ENCODE measurements at places on chromosomes 12 and 14.

DNA sequence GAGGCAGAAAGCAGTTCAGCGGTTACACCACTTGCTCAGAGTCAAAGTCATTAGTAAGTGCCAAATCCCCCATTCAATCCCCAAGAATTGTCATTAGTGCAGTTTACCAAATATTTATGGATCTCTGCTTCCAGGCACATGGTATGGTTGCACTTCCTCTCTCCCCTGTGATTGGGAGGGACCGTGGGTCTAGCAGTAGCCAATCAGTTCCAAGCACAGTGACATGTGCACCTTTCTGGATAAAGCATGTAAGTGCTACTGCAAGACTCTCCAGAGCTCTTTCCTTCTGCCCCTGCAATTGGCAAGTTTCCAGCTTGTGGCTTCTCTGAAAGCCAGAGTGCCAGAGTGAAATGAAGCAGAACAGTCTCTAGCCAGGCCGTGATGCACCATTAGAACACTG lies 85.3 kb upstream of the FLRT2 start:
- DNase-seq: no peak

DNA sequence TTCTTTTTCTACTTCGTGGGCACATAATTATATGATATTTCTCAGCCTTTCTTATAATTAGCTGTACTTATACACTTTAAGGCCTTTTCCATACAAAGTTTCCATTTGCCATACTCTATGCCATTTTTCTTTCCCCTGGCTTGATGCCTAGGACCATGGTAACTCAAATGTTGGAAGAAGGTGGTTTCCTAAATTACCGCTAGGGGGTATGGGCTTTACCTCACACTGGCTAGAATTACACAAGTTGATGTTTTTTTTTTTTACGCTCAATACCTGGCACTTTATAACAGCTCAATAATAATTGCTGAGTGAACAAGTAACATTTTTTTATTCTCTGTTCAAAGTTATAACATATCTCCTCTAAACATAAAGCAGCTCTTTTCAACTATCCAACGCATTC lies 306.8 kb upstream of the LRFN5 start:
- no peak for DNase-seq

- no peak for DNase-seq
Measured at GRCh38 chr12:91367234-91367849, 184.7 kb upstream of the DCN start.

DNA sequence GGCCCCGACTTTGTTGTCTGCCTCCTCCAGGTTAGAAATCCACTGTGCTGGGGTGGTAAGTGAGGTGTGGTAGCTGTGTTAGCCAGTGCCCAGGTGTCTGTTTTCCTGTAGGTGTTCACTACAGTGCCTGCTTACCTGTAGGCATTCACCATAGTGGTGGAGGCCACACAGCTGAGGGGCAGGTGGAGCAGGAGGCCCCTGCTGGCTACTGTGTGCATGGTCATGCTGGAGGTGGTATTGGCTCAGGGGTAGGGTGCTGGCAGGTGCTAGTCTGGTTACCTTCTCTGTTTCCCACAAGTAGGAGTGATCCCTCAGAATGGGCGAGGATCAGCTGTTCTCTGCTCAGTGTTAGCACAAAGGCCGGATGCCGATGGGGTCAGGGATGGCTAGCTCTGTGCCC lies 217.3 kb downstream of the SYT10 start:
- no peak for DNase-seq

DNA sequence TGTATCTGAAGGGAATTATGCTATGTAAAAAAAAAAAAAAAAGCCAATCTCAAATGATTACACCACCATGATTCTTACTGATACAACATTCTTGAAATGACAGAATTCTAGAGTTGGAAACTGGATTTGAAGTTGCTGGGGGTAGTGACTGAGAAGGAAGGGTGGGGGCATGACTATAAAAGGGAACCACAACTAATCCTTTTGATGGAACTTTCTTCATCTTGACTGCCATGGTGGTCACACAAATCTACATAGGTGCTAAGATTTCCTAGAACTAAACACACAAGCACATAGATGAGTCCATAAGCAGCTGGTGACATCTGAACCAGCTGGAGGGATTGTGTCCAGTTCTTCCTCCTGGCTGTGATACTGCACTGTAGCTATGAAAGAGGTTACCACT lies 51.4 kb downstream of the CLMN start:
- peak; percentile 17 for DNase-seq

DNA sequence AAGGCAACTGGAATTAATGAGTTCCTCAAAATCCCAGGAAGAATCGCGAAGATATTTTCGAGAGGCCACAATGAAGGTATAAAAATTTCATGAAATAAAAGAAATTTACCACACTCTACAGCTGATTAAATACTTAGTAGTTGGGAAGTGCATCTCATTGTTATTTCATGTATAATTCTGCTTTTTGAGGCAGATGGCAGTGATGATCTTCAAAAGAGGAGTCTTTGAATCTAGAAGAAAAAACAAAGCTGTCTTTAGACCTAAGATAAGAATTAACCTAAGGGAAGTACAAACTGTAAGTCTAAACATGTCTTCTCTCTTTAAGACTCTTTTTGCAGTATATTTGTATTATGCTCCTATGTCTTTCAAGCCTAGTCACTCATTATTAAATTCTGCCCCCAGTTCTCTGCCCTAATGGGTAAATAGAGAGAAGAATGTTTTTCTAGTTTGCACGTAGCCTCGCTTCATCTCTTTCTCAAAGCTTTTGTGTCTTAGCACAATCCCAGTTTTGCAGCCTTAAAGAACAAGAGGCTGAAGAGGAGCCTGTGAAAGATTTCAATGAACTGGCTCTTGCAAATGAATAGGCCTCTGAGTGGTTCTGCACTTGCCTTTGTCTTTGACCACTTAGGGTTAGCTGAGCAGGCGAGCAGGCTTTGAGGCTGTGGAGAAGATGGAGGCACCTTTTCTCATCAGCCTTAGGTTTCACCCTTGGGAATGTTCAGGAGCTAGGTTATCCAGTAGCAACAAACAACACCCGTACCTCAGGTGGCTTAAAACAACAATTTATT lies 32.7 kb downstream of the CFAP54 start:
- no peak for DNase-seq

DNA sequence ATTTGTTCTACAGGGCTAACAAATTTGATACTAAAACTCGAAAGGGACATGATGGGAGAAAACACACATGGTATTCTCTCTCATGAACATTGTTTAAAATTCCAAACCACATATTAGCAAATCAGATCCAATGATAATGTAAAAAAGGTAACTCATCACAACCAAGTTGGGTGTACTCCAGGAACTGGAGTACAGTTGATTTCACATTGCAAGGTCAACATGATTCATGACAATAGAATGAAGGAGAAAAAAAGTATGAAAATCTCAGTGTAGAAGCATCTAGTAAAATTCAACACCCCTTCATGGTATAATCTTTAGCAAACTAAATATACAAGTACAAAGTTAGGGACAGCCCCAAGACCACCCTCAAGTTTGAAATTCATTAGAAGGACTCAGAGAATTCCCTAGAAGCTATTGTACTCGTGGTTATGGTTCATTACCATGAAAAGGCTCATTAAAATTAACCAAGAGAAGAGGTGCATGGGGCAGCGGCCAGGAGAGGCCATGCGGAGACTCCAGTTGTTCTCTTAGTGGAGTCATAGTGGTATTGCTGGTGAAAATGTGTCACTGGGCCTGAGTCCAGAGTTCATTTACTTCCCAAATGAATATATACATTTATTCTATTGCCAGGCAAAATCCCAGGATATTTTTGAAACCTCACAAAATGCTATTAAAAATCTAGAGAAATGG lies 3.1 kb upstream of the CDCA4 start:
- DNase-seq: no peak

DNA sequence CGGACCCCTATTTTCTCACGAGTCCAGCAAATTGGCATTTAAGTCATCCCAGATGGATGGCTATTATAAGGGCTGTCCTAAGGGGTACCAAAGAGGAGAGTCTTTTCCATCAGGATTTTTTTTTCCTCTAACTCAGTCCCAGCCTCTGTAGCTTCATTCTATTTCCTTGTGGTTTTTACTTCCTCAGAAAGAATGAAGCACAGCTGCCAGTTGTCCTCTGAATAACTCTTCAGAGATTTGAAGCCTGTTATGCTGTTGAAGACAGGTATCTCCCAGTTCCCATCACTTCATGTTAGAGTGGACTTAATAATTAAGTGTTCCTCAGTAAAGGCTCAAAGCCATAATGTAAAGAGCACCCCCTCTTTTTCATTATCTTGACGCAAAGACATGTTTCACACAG lies 48.5 kb upstream of the HOXC13 start:
- DNase-seq: no peak

DNA sequence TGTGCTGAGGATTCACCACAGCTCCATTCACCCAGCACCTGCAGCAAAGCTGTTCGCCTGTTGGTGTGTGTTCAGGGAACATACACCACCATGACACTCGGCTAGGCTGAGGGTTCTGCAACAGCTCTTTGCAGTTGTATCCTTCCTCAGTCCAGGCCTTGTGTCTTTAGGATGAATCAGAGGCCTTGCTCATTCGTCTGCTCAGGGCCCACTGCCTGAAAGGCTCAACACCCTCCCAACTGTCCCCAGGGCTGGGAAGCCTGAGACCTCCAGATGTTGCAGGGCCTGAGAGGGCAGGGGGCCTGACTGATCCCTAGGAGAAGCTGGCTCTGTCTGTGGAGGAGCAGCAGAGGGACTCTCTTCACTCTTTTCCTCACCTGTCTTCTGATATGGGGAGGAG lies 11.2 kb downstream of the ZDHHC22 start:
- no peak for DNase-seq

- no peak for DNase-seq
Measured at GRCh38 chr12:95633732-95634465, 82.6 kb upstream of the USP44 start.

DNA sequence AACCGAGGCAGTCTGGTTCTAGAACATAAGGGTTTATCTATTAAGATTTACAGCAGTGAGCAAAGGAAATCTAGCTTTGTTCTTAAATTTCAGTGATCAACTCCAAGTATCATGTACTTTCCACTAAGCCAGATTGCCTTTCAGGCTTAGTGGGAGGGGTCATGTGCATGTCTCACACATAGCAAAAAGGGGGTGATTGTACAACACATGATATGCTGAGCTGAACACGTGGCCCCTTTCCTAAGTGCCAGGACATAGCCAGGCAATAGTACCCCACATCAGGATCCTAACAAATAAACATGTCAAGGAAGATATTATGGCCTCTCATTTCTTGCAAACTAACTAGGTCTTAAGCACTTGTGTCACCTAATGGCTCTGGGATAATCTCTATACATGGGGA lies 347.2 kb downstream of the C12orf75 start:
- DNase-seq: no peak

DNA sequence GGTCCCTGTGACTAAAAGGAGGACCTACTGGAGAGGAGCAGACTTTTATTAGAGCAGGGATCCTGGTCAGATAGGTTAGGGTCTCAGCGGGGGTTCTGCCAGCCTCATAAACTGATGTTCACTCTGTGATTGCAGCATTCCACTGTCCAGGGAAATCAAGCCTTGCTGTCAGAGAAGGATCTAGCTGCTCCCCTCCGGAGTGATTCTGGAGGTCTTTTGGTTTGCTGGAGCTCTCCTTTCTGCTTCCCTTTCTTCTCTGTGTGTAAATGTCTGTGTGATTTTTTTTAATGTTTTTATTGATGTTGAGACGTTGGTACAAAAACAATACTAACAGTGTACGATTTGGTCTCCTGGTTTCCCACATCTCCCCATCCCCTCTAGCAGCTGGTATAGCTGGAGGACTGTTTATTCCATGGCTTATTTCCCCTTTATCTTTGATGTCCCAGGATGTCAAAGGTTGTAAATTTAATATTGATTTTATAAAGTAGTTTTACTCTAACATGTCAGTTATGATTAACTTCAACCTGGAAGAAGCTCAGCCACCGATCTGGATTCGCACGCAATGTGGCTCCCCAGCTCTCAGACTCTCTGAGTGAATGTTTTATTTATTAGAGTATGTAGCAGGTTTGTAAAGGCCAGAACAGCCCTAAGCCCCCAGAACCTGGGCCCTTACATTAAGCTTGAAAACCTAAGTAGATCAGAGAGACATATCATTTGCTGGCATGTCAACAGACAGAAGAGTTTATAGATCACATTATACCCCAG lies 202.3 kb upstream of the G2E3 start:
- DNase-seq: no peak

DNA sequence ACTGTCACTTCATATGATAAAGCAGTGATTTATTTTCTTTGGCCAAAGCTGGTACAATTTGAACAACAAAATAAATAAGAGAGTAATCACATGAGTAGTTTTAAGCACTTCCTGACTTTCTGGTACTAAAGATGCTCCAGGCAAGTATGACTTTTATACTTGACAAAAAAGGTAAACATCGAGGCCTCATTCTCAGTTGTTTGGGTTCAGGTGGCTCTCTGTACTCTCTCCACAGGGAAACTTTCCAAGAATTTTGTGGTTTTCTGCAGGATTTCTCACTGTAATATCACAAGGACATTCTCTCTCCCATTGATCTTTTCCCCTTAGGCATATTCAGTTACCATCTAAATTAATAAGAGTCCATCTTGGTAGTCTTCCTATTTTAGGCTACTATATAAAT lies 26.6 kb upstream of the KCNC2 start:
- no peak for DNase-seq

- DNase-seq: peak; percentile 33
Measured at GRCh38 chr14:89324501-89325298, 92.3 kb downstream of the FOXN3 start.

DNA sequence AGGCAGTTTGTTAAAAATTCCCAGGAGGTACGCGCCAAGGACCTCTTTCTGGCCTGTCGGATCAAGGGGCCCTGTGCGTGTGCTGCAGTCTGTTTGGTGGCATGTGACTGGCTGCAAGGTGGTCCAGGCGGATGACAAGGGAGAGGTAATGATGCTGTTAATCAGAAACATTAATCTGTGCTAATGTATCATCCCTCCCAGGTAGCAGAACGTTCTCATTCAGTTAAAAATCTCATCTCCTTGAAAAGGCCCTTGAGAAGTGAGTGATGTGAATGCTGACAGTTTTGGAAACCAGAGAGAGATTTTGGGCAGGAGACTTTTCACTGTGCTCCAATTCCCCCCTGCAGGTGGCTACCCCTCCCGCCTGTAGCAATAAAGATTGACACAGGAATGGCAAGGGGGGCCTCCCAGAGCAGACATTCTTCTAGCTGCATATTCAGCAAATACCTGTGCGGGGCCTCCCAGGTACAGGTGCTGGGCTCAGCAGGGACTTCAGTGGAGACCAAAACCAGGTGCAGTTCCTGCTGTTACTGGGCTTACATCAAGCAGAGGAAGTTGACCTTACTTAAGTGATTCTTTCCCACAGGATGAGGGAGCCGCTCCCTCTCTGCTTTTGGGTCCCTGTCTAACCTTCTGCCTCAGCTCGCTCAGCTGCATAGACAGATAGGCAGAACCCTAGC lies 364.8 kb downstream of the CACNA1C start:
- no peak for DNase-seq
